ENCODE measurements at places on chromosomes 1 and 21. TPM values are rescaled to one million over a fixed set of nuclear protein-coding genes. Genes with fewer than 3 reads are reported as not detected.

DNA sequence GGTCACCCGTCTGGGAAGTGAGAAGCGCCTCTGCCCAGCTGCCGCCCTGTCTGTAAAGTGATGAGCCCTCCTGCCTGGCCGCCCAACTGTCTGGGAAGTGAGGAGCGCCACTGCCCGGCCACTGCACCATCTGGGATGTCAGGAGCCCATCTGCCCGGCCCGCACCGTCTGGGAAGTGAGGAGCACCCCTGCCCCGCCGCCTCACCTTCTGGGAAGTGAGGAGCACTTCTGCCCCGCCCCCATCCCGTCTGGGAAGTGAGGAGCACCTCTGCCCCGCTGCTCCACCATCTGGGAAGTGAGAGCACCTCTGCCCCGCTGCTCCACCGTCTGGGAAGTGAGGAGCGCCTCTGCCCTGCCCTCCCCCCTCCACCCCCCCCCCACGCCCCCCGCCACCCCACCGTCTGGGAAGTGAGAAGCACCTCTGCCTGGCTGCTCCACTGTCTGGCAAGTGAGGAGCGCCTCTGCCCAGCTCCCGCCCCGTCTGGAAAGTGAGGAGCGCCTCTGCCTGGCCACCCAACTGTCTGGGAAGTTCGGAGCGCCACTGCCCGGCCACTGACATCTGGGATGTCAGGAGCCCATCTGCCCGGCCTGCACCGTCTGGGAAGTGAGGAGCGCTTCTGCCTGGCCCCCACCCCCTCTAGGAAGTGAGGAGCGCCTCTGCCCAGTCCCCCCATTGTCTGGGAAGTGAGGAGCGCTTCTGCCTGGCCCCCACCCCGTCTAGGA is 4.5 kb upstream of the ZZZ3 start:
- H3K36me3 ChIP-seq, result no peaks in the 10 kb centered on the region
- DNase-seq, result no peak
- H3K27me3 ChIP-seq, result no peaks in the 10 kb centered on the region
- H3K4me1 ChIP-seq, result peaks cover 6% of the 10 kb centered on the region
- no peak overlapping the region for H3K4me3 ChIP-seq
- H3K27ac ChIP-seq, result no peak overlapping the region

The SPATC1L gene
- 6.7 TPM for total RNA-seq

DNA sequence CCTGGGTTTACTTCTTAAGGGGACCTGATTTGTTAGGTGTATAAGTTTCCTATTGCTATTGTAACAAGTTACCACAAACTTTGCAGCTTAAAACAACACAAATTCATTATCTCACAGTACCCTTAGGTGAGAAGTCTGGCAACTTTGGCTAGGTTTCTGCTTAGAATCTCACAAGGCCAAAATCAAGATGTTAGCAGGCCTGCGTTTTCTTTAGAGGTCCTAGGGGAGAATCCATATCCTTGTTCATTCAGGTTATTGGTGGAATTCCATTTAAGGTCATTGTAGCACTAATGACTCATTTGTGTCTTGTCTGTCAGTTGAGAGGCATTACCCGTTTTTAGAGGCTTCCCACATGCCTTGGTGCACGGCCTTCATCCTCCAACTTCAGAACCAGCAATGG is 8.2 kb upstream of the SH2D1B start:
- peak overlapping the region; percentile 39 for H3K27ac ChIP-seq
- no peaks in the 10 kb centered on the region for H3K27me3 ChIP-seq
- no peaks in the 10 kb centered on the region for H3K4me1 ChIP-seq
- DNase-seq, result no peak
- H3K4me3 ChIP-seq, result no peak overlapping the region

DNA sequence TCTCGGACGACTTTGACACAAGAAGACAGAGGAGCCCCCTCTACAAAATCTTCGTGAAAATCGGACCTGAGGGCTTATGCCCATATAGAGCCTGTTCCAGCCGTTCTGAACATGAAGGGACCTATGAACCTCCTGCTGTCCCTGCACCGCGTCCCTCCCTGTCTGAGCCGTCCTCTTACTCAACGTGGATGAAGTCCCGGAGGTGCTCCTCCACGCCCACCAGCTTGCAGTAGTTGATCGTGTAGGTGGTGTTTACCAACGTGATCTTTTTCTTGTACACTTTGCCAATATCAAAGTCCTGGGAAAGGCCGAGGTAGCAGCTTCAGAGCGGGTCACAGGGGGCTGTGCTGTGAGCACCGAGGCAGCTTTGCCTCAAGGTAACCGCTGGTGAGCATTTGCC is 40.0 kb downstream of the CFAP74 start:
- no peaks in the 10 kb centered on the region for H3K36me3 ChIP-seq
- H3K27me3 ChIP-seq, result no peaks in the 10 kb centered on the region
- no peak for DNase-seq
- no peak overlapping the region for H3K27ac ChIP-seq

GRCh38 chr1:151165738-151166504 is at the start of the genes LYSMD1 and SCNM1:
TSS of gene LYSMD1 (minus strand) at chr1:151165902. CDS start at chr1:151165258, 644 bp downstream.
TSS of gene SCNM1 (plus strand) at chr1:151166144. CDS start at chr1:151166153, 9 bp downstream.
- H3K36me3 ChIP-seq, result no peaks in the 10 kb centered on the region
- peak within 1 kb of the TSS; percentile 81 for H3K27ac ChIP-seq
- peak; percentile 93 for DNase-seq
- no peaks in the 10 kb centered on the region for H3K27me3 ChIP-seq
- peak within 1 kb of the TSS; percentile 76 for H3K4me3 ChIP-seq

The SYT14 gene
- total RNA-seq, result not detected

DNA sequence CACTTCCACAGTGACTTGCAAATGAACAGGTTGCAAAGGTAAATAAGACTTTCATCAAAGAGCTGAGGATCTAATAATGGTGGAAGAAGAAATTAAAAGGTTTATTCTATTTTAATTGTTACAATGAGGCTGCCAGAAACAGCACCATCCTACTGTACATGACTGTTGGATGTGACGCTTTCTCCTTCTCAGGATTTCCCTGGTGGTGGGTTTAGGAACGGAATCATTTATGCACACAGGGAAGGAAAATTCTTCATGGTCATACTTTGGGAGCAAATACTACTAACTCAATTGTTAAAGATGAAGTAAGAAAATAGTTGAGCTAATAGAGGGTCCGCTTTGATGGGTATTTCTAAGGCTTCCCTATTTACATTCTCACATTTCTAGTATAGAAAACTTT is 22.2 kb upstream of the LYPLAL1 start:
- no peak for DNase-seq
- no peaks in the 10 kb centered on the region for H3K4me1 ChIP-seq
